Stimulated activated CD8-positive, alpha-beta memory T cell treated with anti-CD3 and anti-CD28 coated beads, Interleukin-12 subunit alpha, Interleukin-12 subunit beta, amount 100 ng/mL, for 1 hour (primary cell): ENCODE measurements at places on chromosomes 13 and 19.

GRCh38 chr13:95356916-95357315 is 55.7 kb upstream of the ABCC4 start:
- no peak for DNase-seq

DNA sequence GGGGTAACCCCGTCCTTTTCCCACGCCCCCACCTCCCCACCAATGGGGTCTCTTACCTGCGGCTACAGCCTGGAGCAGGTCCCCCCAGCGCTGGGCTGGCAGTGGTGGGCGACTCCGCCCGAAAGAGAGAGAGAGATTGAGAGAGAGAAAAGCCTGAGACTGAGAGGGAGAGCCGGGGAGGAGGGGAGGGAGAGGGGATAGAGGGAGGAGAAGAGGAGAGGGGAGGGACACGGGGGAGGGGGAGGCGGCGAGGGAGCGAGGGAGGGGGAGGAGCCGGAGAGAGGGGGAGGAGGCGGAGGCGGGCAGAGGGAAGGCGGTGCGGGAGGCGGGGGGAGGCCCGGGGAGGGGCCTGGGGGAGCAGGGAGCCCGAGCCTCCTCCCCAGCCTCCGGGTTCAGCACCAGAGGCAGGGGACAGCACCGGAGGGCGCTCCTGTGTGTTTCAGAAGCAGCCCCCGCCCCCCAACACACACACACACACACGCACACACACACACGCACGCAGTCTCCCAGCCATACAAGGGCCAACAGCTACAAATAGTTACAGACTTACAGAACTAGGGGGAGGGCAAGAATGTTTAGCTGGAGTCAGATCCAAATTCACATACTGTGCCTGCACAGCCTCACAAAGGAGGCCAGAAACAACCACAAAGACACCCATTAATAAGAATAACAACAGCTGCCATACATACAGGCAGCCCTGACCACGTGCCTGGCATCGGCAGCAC is at the start of gene SLC8A2:
TSS of gene SLC8A2 (minus strand) at position 161 of the 725 bp plus-strand sequence. CDS start 5,490 bp downstream, outside the sequence.
- DNase-seq, result peak; percentile 14

- no peak for DNase-seq
Observed at GRCh38 chr13:99281811-99282263, 23.7 kb upstream of the GPR18 start.

DNA sequence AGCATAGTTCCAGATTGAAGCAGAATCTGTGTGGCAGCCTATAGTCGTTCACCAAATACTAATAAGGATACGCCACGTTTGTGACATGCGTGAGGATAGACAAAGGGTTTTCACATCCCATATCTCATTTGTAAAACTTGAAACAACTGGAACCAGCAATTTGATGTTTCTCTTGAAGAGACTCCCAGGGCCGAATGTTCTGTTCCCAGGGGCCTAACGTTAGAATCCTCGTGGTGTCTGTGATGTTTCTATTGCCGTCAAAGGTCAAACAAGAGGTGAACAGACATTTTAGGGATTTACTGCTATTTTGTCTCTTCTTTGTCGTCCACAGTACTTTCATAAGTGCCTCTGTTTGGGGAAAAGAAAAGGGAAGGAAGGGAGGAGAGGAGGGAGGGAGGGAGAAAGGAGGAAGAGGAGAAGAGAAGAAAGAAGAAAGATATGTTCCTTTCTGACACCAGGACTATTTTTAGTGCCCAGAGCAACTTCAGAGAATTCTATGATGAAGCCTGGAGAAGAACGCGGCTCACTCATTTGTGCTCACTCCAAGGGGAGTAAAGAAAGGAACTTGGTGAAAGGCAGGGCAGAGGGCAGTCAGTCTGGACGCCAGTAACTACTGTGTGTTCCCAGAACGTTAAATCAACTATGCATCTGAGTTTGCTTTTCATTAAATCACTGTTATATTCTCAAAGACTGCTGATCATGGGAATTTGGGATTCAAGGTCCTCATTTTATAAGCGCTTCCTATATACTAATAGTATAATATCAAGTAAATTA is 154.5 kb downstream of the DCT start:
- no peak for DNase-seq

DNA sequence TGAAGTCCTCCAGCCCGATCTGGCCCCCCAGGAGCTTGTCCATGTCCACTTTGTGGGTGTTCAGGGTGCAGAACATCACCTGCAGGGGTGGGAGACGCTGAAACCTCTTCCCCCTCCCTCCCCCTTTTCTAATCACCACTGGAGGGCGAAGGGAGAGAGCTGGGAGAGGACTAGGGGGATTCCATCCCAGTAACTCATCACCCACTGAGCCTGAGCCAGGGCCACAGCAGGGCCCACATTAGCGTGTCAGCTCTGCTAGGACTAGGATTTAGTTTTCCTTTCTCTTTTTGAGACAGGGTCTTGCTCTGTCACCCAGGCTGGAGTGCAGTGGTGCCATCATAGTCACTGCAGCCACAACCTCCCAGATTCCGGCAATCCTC is 5.5 kb upstream of the PTGER1 start:
- DNase-seq, result no peak

- no peak for DNase-seq
Observed at GRCh38 chr19:37078717-37079032, 442 bp downstream of the ZNF420 start.

DNA sequence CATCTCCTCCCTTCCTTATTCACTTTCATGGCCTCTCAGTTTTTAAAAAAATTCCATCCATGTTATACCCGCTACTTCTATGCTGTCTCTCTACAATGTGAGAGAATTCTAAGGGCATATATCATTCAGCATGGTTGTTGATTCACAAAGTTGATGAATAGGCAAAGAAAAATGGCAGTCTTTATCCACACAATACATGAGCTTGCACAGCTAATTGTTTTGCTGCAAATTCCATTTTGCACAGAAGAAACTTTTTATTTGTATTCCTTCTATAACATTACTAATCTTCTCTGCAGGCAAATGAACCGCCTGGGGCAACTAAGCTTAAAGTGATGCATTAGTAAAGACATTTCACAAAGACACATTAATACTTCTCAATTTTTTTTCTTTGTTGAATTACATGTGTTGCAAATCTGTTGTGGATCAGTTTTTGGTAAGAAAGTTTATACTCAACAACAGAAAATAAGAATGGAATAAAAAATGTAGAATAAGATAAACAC is 196.9 kb downstream of the LIG4 start:
- DNase-seq, result no peak

GRCh38 chr19:40567040-40567749 is 9.5 kb upstream of the SHKBP1 start:
- DNase-seq, result no peak

DNA sequence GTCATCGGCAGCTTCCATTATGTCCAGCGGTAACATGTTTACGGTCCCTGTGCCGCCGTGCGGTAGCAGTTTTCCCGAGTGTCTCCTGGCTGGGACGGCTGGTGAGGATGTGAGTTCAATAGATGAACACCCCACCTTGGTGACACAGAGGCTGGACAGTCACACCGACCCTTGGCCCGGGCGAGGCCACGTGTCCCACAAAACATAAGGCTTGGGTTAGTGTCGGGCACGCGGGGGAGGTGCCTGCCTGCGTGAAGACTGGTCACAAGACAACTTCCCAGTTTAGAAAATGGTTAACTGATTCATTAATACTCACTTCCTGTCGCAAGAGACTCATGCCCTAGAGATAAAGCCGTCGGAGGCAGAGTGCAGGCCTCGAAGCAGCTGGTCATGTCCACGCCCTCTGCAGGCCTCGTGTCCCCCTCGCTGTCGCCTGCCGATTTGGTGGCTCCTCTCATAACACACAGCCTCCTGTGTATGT is 17.2 kb downstream of the RASA3 start:
- no peak for DNase-seq

GRCh38 chr13:24232037-24232436 is 71.5 kb downstream of the SPATA13 start:
- no peak for DNase-seq

DNA sequence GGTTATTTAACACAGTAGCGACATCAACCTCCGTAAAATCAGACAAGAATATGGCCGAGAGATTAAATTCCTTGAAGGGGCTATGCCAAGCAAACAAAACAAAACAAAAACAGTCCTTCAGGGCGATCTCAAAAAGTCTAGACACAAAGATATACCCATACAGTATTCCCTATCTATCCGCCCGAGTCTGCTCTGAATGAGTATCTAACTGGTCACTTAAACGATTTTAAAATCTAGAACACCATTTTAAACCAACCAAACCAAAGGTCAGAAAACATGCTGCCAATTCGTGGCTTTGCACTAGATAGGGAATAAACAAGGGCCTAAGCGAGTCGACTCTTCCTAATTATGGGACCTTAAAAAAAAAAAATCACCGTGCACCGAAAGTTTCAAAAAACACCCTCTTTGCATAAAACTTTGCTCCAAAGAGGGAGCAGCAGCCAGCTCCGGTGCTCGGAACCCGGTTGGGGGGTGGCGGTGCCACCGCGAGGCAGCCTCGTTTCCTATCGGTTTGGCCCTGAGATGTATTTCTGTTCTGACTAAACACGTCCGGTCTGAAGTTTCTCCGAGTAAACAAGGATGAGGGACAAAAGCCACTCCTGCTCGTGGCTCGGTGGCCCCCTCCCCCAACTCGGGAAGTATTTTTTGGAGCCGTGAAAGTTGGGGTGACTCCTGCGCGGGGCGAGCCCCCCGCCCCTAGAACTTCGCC is 1.8 kb downstream of the HMGB1 start:
- peak; percentile 30 for DNase-seq

- no peak for DNase-seq
Observed at GRCh38 chr13:91565296-91565695, 166.9 kb downstream of the GPC5 start.

DNA sequence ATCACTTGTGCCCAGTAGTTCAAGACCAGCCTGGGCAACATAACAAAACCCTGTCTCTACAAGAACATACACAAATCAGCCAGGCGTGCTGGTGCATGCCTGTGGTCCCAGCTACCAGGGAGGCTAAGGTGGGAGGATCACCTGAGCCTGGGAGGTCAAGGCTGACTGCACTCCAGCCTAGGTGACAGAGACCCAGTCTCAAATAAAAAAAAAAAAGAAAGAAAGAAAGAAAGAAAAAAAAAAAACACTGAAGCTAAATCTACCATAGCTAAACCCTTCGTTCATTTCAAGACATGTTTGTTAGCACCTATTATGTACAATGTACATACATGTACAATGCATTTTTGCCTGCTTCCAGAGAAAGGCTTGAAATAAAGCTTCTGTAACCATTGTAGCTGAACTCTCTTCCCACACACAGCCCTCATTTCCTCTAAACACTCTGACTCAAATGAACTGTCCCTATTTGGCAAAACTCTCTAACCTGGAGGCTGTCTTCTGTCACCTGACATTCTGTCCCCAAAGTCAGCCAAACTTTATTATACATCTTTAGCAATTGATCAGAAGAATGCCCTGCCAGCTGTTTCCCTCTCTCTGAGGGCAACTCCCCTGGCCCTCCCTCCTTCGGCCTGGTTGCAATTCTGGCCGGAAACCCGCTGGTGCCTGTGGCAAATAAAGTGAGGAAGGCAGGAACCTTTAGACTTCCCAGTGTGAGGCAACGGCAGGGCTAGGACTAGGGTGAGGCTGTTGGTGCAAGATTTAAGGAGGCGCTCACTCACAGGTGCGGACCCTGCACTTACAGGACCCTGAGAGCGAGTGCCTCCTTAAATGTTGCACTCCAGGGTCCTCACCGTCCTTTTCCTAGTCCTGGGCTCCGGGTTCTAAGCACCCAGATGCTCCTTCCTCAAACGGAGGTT is 1.8 kb downstream of the ETHE1 start:
- DNase-seq, result no peak
